ENCODE measurements at places on chromosomes 2 and 18.

DNA sequence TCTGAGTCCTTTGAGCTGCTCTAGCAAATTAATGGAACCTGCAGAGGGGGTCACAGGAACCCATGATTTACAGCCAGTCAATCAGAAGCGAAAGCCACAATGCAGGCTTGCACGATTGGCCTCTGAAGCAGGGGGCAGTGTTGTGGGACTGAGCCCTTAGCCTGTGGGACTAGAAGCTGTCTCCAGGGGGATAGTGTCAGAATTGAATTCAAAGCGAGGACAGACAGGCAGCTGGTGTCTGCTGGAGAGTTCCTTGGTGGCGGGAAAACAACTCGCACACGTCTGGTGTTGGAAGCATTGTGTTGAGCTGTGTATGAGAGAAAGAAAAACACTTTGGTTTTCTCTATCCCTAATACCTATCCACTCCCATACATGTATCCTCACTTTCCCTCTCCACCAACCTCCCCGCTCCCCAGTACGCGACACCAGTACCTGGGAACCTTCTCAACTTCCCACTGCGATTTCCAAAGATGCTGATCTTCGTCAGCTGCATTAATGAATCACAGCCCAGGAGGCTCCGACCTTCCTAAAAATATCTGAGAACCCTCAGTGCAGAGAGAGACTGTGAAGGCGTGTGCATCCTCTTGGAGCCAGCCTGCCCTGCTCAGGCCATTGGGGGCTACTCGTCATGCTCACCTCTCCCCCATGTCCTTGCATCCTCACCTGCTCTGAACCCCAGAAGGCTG is 88.2 kb downstream of the HS1BP3 start:
- no peak for DNase-seq

- no peak for DNase-seq
Observed at GRCh38 chr2:2026252-2026831, 282.0 kb upstream of the PXDN start.

DNA sequence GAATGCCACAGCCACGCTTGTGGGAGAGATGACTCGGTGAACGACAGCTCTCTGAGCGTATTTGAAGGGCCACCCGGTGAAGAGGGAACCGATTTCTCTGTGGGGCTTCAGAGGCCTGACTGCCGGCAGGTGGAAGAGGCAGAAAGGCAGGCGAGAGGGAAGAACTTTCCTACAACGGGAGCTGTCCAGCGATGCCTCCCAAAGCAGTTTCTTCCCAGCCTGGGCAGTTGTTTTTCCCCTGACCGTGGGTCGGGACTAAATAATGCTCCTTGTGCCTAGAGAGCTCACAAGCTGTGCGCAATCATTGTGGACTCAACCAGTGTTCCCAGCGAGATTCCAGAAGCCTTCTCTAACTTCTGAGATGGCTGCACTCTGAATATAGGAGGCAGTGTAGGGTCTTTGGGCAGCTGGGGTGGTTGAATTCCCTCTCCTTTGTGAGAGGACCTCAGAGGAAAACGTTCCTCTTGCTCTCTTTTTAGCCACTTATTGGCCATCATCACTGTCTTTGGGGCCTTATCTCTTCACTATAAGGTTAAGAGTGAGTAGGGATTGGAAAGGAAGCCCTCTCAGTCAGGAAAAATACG is 710 bp downstream of the SEC11C start:
- peak; percentile 17 for DNase-seq

GRCh38 chr2:60540074-60540473 is 13.4 kb downstream of the BCL11A start:
- DNase-seq: no peak

DNA sequence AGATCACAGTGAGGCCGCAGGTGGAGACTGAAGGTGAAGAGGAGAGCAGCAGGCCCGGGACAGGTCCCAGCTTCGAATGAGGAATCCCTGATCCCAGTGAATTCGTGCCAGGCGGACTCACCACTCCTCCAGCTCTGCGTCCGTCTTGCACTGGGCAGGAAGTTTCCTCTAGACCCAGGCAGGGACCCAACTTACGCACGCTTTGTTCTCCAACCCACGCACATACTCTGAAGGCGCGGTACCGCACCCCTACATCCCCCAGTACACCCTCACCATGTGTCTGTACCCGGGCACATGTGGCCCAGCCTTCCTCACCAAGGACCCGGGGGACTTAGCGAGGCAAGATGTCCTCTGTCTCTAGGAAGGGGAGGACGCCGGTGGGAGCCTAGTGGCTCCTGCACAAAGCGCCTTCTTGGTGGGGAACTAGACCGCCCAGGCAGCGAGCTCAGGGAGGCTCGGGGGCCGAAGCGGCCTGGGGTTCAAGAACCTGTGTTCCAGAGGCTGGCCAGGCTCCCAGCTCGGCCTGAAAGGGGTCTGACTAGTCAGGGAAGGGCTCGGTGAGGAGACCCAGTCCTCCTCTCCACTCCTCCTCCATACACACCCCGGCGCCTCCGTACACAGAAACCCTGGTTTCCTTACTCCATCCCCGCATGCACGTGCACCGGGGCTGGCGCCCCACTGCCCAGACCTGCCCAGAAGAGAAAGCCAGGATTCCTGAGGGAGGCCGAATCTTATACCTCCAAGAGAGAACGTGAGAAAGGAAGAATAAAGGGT is 38.3 kb upstream of the ATP6V1B1 start:
- DNase-seq: no peak

GRCh38 chr2:120432976-120433815 is 87.3 kb downstream of the INHBB start:
- no peak for DNase-seq

GRCh38 chr2:100568989-100569388 is 6.2 kb downstream of the PDCL3 start:
- DNase-seq: no peak
